Activated CD4-positive, alpha-beta T cell treated with anti-CD3 and anti-CD28 coated beads, Interleukin-2, amount 50 U/mL, for 24 hours (primary cell): ENCODE measurements at places on chromosomes 13 and 19.
A peak's percentile ranks its signal among the peaks of the same experiment; 100 is the strongest.

DNA sequence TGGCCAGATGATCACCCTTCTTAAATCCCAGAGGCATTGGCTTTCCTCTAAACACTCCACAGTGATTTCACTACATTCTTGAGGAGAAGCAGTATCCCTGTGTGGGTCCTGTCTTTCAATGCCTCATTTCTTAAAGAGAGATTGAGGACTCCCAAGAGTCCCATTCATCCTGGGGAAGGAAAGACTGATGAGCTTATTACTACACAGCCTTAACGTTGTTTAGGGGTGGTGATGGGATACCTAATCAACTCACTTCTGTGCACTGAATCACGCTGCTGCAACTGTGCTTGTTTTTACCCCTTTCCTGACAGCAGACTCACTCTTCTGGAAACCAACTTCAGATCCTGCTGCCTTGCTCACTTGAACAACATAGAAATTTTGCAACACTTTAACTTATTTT lies 203.1 kb downstream of the RGCC start:
- no peak for DNase-seq

DNA sequence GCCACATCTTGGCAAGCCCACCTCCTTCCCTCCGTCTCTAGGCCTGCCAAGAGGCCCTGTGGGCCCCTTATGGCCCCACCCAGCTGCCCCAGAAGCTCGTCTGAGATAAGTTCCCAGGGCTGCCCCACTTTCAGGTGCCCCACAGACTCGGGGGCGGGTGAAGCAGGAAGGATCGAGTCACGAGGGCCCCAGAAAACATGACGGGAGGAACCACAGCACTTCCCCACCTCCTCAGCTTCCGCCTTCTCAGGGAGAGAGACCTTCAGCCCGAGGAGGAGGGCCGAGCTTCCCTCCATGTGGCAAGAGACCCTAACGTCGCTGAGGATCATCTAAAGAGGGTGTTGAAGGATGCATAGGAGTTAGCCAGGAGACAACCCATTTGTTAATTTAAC lies 4.5 kb upstream of the IL12RB1 start:
- DNase-seq, result peak; percentile 80

DNA sequence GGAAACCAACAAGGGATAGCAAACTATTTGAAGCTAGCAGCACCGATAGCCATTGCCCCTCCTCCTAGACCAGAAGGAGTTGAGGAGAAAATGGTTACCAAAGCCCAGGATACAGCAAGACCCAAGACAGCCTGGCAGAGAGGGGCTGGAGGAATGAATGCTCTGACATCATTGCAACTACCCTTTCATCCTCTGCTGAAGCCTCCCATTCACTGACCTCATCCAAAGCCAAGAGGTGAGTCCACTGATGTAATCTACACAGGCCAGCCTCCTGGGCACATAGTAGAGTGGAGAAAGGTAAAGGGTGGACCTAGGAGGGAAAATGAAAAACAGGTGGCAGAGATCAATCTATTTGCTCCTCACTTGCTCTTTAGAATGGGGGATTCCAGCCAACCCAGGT lies 42.7 kb upstream of the ZNF780A start:
- DNase-seq, result no peak

GRCh38 chr13:30847650-30848307 lies 58.3 kb upstream of the MEDAG start:
- peak; percentile 4 for DNase-seq

- no peak for DNase-seq
Observed at GRCh38 chr19:4776436-4777211, 14.9 kb upstream of the FEM1A start.

- peak; percentile 11 for DNase-seq
Observed at GRCh38 chr13:75869981-75870380, 233.9 kb downstream of the LMO7 start.

- DNase-seq, result no peak
Observed at GRCh38 chr13:56400774-56401173, 739.9 kb upstream of the PRR20A start.

GRCh38 chr19:55463583-55464031 lies 944 bp downstream of the C19orf85 start:
- DNase-seq, result no peak

DNA sequence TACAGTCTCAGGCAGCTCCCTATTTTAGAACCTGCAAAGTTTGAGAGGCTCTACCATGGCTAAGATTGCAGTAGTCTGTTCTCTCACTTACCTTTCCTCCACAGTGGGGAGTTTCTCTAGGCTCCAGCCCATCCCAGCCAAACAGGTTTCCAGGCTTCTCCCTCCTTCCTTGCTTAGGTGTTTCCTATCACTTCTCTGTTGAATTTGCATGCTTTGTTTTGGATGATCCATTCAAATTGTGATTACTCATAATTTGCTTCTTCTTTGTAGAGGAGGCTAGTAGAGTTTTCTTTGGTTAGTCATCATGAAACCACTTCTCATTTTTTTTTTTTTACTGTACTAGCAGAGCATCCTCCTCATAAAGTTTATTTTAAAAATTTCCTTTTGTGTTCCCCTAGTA lies 1242.2 kb upstream of the MIR17HG start:
- DNase-seq, result no peak

DNA sequence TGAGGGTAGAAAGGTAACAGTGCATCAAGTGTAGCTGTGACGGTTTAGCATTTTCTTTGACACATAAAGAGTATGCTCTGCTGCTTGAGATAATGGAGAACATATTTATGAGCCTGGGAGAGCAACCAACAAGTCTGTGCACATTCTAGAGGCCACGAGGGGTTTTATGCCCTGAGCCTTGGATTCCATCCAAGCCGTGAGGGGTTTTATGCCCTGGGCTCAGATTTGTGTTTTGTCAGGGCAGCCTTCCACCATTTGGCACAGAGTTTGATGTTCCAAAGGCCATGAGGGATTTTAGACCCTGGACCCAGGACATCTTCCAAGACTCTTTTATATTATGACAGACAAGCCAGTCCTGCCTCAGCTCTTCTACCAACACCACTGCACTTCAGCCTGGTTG lies 106.4 kb downstream of the ZNF486 start:
- DNase-seq, result no peak

GRCh38 chr19:1060689-1061088 lies 6.3 kb upstream of the ARHGAP45 start:
- DNase-seq, result no peak

DNA sequence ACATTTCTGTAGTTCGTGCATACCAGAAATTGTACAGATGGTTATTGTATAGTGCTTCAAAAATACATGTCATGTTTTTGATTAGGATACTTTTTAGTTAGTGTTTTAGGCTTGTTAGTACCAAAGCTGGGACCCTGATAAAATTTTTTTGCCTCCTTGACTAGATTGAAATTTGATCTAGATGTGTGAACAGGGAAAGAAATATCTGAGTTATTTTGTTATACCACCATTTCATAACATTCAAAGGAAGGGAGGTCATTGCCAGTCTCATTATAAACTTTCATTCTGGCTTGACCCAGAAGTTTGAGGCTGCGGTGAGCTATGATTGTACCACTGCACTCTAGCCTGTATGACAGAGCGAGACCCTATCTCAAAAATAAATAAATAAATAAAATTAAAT lies 9.0 kb downstream of the LMO7 start:
- DNase-seq, result no peak

DNA sequence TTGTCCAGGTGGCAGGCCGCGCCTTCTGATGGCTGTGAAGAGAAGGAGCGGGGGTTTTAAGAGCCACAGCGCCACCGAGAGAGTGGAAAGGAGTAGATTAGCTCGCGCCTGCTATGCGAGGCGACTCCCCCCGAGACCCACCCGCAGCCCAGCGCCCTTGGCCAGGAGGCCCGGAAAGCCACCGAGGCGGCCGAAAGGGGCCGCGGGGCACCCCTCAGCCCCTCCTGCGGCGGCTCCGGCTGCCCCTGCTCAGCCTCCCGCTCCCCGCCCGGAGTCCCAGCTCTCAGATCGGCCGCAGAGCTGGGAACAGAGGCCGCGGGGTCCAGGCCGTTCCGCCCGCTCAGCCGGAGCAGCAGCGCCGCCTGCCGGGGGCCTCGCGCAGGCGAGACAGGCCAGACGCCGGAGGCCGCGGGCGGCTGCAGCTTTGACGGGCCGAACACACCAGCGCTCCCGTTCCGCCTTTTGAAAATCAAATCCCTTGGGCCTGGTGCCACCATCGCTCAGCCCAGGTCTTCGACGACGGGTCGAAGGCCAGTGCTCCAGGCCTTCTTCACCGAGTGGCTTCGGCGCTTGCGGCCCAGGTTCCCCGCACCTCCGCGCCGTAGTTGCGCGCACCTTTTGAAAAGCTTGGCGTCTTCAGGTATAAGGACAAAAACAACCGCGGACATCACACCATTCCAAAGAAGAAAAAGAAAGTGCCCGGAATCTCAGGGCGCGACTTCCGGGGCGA lies 15.3 kb downstream of the CDX2 start:
- peak; percentile 38 for DNase-seq

DNA sequence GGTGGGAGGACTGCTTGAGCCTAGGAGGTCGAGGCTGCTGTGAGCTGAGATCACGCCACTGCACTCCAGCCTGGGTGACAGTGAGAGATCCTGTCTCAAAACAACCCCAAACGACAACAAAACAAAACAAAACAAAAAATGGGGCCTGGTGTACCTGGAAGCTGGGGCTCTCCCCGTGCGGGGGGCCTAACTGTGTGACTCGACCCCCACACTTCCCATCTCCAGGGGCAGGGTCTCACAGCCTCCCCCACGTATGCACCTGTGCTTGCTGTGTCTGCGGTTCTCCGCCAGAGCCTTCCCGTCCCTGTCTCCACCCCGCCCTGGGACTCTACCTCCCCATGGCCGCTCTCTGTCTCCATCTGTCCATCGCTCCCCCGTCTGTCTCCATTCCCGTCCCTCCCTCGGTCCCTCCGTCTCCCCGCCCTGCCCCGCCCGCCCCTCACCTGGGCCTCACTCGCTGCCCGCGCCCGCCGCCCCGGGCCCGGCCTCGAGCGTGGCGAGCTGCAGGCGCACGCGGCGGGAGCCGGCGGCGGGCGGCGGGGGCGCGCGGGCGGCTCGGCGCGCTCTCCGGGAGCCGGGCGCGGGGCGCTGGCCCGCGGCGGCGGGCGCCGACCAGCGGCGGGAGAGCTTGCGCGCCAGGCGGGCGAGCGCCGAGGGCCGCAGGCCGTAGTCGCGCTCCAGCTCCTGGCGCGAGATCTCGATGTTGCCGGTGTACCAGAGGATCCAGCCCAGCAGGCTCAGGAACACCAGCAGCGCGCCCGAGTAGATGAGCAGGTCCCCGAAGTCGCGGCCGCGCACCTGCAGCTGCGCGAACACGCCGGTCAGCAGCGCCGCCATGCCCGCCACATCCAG lies 587 bp downstream of the TMEM238 start:
- DNase-seq, result no peak

GRCh38 chr13:20465218-20465879 lies 60.3 kb downstream of the CRYL1 start:
- DNase-seq, result no peak

GRCh38 chr19:29672319-29672932 lies 7.2 kb downstream of the PLEKHF1 start:
- DNase-seq, result no peak

- no peak for DNase-seq
Observed at GRCh38 chr19:2212861-2213711, 23.0 kb downstream of the PLEKHJ1 start.

GRCh38 chr19:32397671-32398101 lies 7.9 kb upstream of the DPY19L3 start:
- DNase-seq, result no peak

DNA sequence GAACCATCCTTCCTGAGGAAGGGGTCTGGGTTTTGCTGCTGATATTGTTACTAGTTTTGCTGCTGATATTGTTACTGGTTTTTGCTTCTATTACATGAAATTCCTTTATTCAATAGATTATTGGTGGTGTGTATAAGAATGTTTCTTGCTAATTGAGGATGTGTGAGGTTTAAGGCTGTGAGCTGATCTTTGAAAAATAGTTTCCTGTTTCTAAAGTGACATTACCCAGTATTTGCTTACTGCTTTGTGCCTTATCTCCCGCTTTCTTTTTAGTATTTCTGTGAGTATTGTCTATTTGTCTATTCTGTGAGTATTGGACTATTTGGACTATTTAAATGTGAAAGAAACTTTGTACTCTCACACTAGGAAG lies 38.2 kb upstream of the C1QTNF9 start:
- DNase-seq, result no peak
